Left lung (tissue), 14 donors: ENCODE measurements at places on chromosomes 5 and 9.

DNA sequence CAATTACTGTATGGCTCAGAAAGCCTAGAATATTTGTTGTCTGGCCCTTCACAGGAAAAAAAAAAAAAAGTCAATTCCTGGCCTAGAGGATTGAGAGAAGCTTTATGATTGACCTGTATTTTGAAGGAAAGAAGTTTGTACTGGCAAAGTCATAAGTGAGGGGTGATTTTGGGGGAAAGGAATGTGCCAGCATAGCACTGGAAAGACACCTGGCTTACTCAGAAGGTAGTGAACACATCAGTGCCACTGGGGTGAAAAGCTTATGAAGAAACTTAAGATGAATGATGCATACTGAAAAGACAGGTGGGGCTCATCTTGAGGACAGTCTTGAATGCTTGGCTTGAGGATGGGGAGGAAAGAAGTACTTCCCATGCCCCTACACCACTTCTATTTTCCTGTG, 127.9 kb upstream of the RASA1 start:
- no peak for DNase-seq

DNA sequence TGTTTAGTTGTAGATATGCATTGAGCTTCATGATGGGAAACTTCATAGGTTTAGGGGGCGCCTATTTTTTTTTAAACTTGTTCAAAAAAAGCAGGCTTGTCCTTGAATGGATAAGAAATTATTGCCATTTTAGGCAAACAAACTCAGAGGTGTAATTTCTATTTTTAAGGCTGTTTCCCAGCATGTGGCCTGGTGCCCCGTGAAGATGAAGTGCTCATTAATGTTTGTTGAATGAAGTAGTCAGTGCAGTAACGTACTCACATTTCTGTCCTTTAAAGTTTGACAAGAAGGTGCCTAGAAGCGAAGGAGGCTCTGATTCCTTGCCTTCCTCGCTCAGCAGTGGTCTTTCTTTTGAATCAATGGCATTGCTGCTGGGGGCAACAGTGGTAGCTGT, 54.3 kb downstream of the ZNF618 start:
- DNase-seq: no peak

DNA sequence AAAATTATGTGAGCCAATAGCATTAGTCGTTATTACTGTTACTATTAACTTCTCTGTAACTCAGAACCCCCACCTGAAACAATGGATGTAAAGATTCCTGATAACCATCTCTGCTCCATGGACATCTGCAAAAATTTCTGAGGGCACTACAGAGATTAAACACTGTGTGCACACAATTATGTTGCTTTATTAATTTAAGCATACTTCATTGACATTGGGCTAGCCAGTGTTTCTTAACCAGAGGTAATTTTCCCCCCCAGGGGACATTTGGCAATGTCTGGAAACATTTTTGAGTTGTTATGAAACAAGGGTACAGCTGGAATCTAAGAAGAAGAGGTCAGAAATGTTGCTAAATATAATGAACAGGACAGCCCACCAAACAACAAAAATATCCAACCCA, 19.3 kb downstream of the SLIT3 start:
- DNase-seq: no peak

GRCh38 chr5:89156226-89156625, 273.2 kb upstream of the MEF2C start:
- DNase-seq: no peak

DNA sequence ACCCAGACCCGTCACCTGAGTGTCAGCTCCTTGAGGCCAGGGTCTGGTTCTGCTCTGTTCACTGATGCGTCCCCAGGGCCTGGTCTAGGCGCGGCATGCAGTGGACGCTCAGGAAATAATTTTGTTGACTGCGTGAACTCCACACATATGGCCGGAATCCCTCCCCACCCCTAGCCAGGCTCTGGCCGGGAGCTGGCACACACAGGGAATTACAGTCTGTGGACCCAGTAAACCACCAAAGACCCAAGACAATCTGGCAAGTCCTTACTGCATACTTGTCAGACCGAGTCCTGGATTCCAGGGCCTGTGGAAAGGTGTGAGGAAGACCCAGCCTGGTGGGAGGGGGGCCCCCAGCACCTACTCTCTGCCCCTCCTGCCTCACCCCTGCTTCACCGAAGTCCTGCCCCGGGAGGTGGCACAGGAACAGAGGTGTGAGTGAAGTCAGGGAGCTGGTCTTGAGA, 113.0 kb upstream of the IER5L start:
- DNase-seq: no peak

- DNase-seq: no peak
Observed at GRCh38 chr9:129100383-129101169, 10.0 kb downstream of the CRAT start.

GRCh38 chr9:70600506-70600905, 186.0 kb upstream of the KLF9 start:
- no peak for DNase-seq

DNA sequence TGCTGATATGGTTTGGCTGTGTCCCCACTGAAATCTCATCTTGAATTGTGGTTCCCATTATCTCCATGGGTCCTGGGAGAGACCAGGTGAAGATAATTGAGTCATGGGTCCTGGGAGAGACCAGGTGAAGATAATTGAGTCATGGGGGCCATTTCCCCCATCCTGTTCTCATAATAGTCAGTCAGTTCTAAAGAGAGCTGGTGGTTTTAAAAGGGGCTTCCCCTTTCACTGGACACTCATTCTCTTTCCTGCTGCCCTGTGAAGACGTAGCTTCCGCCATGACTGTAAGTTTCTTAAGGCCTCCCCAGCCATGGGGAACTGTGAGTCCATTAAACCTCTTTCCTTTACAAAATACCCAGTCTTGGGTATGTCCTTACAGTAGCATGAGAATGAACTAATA, 99.6 kb downstream of the TRIM32 start:
- no peak for DNase-seq

DNA sequence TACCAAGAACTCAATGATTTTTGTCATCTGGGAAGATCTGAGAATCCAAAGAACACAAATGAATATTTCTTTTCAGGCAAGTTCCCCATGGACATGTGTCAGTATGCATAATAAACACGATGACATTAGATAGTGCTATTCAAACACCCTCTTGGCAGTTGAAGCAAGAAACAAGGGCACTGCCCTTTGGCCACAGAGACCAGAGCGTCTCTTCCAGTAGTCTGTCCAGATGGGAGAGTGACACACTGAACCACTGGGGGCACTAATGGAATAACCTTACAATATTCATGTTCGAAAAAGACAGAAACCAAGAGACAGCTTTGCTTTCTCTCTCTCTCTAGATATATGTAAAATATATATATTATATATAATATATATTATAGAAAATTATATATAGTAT, 301.9 kb downstream of the CTNND2 start:
- no peak for DNase-seq

DNA sequence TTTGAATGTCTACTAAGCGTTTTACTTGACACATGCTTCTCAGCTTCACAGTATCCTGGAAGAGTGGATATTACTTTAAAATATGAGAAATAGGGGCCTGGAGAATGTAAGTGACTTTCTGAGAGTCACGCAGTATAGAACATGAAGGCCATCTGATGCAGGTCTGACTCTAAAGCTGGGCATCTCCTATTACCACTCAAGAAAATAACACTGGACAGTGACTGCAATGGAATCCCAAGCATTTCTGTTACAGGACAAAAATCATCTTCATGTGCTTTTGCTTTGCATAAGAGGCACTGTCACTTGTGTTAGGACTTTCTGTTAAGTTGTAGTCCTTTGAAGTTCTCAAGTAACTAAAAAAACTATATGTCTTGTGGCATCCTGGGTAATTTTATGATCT, 335.5 kb downstream of the FBXL7 start:
- no peak for DNase-seq

DNA sequence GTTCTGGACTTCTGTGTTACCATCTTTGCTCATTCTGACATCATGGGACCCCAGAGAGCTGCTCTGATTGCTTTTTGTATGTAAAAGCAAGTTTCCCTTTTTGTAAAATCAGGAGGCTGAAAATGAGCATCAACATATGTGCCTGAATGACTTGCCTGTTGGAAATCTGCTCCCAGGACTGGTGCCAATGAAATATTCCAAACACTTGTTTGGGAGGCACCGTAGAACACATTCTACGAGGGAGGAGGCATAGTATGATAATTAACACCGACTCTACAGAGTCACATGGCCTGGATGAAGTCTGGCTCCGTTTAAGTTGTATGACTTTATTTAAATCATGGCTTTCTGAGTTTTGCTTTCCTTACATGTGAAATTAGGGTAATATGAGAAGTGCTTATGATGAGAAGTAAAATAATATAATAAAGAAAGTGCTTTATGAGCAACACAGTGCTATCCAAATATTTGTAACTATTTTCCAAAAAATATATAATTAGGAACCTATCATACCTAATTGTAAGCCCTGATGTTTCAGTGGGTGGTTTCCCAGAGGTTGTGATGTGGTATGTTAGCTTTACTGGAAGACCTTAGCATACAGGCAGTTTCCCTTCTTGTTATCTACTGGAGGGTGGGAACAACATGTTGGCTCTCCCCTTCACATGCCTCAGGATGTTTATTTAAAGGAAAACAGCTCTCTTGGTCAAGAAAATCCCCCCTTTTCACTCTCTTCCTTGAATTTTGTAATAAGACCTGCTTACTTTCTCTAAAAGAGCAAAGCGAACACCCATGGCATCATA, 238.1 kb downstream of the FBXL7 start:
- no peak for DNase-seq

GRCh38 chr5:76953551-76954382, 922 bp downstream of the CRHBP start:
- no peak for DNase-seq

GRCh38 chr5:150143350-150144245, 12.0 kb downstream of the PDGFRB start:
- no peak for DNase-seq

DNA sequence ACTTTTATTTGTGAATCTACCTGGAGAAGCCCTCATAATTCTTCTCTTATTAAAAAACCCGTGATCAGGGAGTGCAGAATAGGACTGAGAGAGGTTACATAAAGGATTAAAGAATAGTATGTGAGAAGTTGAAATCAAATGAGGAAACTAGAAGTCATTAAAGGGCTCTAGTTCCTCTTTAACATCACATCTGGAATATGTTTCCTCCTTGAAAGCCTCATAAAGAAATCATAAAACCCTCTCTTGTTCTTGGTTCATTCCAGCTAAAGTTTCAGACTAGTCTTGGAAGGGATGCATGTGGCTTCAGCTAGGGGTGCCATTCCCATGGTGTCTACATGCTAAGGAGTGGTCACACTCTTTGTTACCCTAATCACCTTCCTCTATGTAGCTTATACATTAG, 5.7 kb upstream of the C5orf46 start:
- no peak for DNase-seq

- no peak for DNase-seq
Observed at GRCh38 chr9:107188376-107188775, 94.7 kb upstream of the RAD23B start.

- DNase-seq: no peak
Observed at GRCh38 chr5:60545551-60545950, 154.4 kb downstream of the DEPDC1B start.

DNA sequence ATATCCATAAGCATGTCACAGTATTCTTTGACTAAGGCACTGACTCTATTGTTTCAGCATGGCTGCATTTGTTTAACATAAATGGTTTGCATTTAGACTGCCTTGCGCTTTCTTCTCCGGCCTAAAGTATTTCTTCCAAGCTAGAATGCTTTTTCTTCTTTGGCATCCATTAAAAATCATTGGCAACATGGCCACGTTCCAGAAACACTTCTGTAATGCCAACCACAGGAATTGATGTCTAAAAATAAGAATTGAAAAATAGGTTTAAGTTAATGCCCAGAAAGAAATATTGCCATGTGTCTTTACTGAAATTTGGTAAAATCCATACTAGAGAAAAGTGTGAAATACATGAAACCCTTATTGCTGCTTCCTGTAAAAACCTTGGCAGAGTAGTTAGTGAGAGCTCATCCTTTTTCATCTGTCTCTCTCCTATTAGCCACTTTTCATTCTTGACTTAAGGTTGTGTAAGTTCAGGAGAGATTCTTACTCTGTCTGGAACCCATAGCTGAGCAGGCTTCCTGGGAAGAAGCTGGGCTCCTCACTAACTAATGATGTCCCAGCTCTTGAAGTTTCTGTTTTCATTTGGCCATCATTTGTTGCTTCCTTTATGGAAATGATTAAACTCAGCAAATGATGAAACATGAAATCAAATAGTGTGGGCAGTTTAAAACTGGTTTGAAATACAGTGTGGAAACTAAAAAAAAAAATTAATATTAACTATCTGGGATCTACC, 58.2 kb upstream of the RPS23 start:
- DNase-seq: no peak

DNA sequence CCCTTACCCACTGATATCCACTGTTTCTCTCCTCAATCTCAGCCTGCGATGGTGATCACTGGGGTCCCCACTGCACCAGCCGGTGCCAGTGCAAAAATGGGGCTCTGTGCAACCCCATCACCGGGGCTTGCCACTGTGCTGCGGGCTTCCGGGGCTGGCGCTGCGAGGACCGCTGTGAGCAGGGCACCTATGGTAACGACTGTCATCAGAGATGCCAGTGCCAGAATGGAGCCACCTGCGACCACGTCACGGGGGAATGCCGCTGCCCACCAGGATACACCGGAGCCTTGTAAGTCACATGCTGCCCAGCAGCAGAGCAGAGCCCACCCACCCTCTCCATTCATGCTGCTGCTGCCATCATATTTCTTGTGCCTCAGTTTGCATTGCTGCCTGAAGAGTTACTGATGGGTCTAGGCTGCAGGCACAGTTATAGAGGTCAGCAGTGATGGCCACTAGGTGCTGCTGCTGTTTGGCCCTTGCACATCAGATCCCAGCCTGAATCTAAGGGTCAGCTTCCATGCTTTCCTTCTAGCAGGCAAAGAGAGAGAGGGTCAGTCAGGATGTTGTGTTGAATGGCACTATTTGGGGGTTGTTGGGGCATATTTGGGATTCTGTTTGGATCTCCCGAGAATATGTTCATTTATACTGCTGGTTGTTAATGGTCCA, 106.0 kb downstream of the MEGF10 start:
- no peak for DNase-seq

DNA sequence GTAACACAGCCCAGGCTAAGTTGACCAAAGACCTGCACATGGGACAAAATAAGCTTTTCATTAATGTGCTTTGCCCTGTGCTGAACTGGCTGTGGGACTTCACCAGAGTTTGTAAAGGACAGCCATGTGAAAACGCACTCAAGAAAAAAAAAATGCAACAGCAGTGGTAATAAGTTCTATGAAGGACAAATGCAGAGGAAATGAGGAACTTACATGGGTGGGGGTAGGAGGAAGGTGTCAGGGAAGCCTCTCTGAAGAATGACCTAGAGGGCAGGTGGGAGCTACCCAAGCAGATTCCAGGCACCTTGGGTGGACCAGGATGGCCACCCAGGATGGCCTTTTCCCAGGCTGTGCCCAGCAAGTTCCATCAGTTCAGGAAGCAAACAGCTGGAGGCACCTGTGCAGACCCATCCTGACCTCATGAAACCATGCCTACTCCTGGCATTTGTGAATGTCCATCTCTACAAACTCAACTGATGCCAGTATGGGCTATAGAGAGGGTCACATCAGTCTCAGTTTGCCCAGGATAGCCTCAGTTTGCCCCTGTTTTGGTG, 6.7 kb upstream of the PHF2 start:
- DNase-seq: no peak

- no peak for DNase-seq
Observed at GRCh38 chr5:140795259-140795641, 598 bp downstream of the PCDHA2 start.
